ENCODE measurements at places on chromosomes 11 and 22.

DNA sequence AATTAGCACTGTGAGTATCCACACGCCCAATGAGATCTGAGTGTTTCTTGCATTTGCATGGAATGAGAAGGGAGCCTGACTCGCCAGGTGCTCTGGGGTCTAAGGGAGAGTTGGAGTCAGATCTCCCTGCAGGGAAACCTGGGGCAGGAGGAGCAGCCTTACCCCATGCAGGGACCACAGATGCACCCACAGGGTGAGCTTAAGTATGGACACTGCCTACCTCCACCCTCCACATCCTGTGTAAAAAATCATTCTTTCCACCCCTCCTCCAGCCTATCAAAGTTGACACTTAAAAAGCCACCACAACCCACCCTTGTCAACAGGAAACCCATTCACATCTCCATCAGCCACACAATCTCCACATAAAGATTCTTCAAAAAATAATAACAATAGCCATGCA, 67.0 kb upstream of the IGLL5 start:
- no peak overlapping the region for H3K27ac ChIP-seq
- H3K4me1 ChIP-seq: no peaks in the 10 kb centered on the region
- no peak overlapping the region for H3K4me3 ChIP-seq
- H3K36me3 ChIP-seq: no peaks in the 10 kb centered on the region
- peaks cover 35% of the 10 kb centered on the region for H3K27me3 ChIP-seq
- no peak for DNase-seq

DNA sequence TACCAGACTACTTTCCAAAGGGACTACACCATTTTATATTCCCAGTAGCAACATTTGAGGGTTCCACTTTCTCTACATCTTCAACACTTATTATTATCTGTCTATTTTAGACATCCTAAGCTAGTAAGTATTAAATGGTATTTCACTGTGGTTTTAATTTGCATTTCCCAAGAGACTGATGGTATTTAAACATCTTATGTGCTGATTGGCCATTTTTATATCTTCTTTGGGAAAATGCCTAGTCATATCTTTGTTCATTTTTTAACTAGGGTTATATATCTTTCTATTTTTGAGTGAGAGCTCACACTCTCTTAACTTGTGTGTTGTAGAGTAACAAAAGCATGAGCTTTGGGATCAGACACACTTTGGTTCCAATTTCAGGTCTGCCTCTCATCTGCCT, 73.7 kb downstream of the PRCP start:
- no peak for DNase-seq
- no peak overlapping the region for H3K27ac ChIP-seq
- H3K27me3 ChIP-seq: no peaks in the 10 kb centered on the region

DNA sequence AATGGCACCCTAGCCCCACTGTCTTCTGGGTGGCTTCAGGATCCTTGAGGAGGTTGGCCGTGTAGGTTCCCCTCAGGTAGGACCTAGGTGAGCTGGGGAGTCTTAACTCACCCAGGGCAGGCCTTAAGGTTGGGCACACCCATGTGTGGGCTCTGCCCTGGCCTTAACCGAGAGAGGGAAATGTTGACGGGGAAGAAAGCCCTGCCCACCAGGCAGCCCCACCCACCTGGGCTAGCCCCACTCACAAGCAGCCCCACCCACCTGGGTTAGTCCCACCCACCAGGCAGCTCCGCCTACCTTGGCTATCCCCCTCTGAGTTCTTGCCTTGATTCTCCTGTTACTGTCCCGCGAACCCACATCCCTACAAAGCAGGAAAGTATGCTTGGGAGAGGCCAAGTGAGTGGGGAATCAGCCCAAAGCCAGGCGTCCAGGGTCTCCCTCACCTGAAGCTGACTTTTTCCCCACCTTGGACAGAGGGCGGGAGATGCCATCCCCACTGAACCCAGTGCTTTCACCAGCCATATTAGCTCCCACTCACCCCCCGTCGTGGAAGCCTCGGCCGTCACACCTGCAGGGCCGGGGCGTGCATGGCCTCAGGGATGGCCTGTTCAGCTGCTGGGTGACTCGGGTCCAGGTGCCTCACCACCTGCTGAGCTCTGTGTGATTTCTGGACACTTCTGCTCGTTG, at the start of gene MYEOV:
TSS of gene MYEOV (plus strand) at position 337 of the 687 bp plus-strand sequence. CDS start 1,200 bp downstream, outside the sequence.
- H3K4me3 ChIP-seq: no peak within 1 kb of the TSS
- H3K4me1 ChIP-seq: peaks cover 16% of the 10 kb centered on the region
- no peak for DNase-seq
- peaks cover 6% of the 10 kb centered on the region for H3K27me3 ChIP-seq

- no peak for DNase-seq
- no peaks in the 10 kb centered on the region for H3K4me1 ChIP-seq
- no peak overlapping the region for H3K4me3 ChIP-seq
- peaks cover 47% of the 10 kb centered on the region for H3K27me3 ChIP-seq
- H3K36me3 ChIP-seq: no peaks in the 10 kb centered on the region
- no peak overlapping the region for H3K27ac ChIP-seq
Measured at GRCh38 chr22:22682807-22683667, 38.6 kb downstream of the GGTLC2 start.

- peaks cover 17% of the 10 kb centered on the region for H3K4me1 ChIP-seq
- DNase-seq: no peak
- no peak overlapping the region for H3K27ac ChIP-seq
- no peak overlapping the region for H3K4me3 ChIP-seq
Measured at GRCh38 chr22:45866126-45866645, 110.8 kb downstream of the WNT7B start.

GRCh38 chr11:68911731-68912130, 8.0 kb downstream of the IGHMBP2 start:
- peaks cover 27% of the 10 kb centered on the region for H3K36me3 ChIP-seq
- H3K27ac ChIP-seq: no peak overlapping the region
- H3K4me3 ChIP-seq: no peak overlapping the region
- no peaks in the 10 kb centered on the region for H3K27me3 ChIP-seq

DNA sequence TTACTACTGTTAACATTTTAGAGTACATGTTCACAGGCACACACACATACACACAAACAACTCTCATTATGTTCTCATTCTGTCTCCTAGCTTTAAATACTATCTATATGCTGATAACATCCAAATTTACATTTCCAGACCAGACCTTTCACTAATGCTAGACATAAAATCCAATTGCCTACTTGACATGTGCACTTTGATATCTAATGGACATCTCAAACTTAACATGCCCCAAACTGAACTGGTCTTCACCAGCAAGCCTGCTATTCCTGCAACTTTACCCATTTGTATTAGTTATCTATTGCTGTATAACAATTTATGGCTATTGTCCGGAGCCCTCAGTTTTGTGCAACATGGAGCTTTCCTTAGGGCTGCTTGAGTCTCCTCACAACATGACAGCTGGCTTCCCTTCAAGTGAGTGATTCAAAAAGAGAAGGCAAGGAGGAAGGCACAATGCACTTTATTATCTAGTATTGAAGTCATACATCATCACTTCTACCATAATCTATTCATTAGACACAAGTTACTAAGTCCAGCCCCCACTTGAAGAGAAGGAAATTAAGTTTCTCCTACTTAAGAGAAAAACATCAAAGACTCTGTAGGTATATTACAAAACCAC, 3.0 kb downstream of the SLC36A4 start:
- no peaks in the 10 kb centered on the region for H3K27me3 ChIP-seq
- no peak for DNase-seq
- peaks cover 7% of the 10 kb centered on the region for H3K36me3 ChIP-seq
- H3K4me1 ChIP-seq: peaks cover 10% of the 10 kb centered on the region
- no peak overlapping the region for H3K4me3 ChIP-seq
- H3K27ac ChIP-seq: no peak overlapping the region

All from progenitor cell of endocrine pancreas (in vitro differentiated cells).